ENCODE measurements at places on chromosomes 3 and 15. TPM values are rescaled to one million over a fixed set of nuclear protein-coding genes. Genes with fewer than 3 reads are reported as not detected.

Gene EXD1
- not detected for total RNA-seq

GRCh38 chr3:184471439-184471838 is 90.1 kb upstream of the EPHB3 start:
- DNase-seq = no peak

DNA sequence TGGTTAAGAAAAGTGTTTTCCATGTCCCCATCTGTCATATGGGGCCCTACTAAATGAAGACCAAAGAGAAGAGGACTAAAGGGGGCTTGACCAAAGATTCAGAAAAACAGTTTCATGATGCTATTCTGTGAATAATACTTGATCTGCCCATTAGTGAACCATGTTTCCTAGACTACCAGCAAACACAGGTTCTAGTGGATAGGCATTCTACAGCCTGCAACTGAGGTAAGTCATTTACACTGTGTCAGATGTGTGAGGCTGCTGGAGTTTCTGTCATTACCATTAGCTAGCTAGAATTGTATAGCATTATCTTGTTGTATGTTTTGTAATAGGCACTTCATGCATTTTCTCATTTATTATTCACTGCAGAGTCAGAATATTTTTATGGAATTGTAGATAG is 6.6 kb downstream of the GPR171 start:
- no peak for DNase-seq

DNA sequence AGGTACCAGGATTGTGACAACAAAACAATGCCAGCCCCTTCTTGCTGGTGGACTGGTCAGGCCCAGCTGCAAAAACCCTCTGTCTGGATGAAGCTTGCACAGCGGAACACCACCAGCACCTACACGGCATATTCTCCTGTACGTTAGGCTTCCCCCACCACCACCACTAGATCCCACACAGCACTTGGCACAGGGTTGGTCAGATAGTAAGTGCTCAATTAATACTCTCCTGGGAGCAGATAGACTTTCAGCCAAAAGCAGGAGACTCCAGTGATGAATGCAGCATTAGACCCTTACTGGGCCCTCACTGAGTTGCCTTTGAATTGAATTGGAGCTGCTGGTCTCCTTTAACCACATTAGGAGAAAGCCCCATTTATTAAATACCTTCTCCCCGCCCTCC is 97.9 kb downstream of the CPN2 start:
- no peak for DNase-seq

DNA sequence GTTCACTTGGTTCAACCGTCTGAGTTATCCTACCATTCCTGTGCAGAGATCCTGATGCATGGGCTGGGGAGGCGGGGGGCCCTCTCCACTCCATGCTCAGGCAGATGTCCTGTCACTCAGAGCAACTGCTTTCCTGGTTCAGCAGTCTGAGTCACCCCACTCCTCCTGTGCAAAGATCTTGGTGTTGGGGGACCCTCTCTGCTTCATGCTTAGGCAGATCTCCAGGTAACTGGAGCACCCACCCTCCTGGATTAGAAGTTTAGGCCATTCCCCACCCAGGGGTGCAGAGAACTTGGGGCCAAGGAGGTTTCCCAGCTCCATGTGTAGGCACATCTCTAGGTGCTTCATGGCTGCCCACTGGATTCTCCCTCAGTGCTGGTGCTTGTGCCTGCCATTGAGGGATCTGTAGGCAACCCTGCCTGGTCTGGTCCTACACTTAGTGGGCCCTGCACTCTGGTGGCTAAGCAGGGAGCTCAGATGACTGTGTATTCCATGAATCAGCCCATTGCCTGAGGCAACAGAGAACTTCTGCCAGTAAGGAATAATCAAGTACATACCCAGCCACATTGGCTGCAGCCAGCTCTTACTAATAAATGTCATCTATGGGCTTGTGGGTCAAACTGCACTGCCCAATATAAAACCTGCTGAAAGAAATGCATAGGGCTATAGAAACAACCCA is 465.4 kb upstream of the THBS1 start:
- DNase-seq = no peak

All from activated T-cell treated with anti-CD3 and anti-CD28 coated beads, Interleukin-2, amount 50 U/mL, for 72 hours (primary cell).